Activated T-helper 9 cell treated with anti-CD3 and anti-CD28 coated beads, Interleukin-2, amount 50 U/mL, for 16 hours (primary cell): ENCODE measurements at places on chromosomes 3 and 15.

GRCh38 chr3:31704591-31705179 lies 172.0 kb downstream of the STT3B start:
- DNase-seq = no peak

DNA sequence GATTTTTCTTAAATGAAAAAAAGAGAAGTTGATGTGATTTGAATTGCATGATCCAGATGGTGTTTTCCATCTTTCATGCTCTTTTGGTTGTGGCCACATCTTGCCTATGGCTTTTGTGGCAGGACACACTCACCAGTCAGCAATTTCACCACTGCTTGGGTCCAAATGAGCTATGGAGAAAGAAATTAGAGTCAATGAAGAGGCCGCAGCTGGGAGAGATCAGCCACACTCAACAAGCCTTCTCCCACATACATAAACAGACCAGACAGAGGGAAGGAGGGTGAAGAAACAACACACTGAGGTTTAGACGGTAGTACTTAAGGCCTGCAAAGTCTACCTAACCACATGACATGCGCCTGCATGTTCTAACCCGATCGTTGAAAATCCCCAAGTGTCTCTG lies 110.7 kb upstream of the CDIN1 start:
- DNase-seq = no peak

DNA sequence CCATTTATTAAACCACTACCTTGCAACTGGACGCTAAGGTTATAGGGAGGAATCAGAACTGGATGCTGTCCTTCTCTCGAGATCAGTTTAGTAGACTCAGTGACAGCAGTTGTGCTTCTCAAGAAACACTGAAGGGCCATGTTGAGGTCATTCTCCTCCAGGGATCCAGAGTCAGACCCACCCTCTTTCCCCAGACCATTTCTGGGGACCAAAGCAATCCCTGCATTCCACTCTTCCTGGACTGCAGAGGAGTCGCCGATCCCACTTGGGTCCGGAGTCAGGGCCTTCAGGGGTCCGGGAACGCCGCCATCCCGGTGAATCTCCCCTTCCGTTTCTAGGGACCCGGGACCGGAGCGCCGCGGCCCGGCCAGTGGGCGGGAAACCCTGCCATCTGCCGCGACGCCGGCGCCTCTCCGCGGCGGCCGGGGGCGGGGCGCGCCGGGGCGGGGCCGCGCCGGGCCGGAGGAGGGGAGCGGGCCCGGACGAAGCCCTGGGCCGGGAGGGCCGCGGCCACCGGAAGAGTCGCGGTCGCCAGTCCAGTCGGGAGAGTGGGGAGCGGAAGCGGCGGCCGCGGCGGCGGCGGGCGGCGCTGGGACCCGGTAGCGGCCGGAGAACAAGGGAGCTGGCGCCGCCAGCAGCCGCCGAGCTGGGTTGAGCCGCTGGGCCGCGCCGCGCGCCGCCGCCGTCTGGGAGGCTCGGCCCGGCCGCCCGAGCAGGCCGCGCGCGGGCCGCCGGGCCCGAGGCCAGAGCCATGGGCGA lies at the start of gene DVL3:
Gene DVL3, plus strand, starts transcription at position 493 of the 759 bp plus-strand sequence. Its CDS starts 259 bp downstream, at position 752.
- DNase-seq = peak; percentile 30

- no peak for DNase-seq
These were observed 344.4 kb downstream of the CADM2 start for GRCh38 chr3:85303156-85303555.

GRCh38 chr15:69555080-69555479 lies 102.5 kb downstream of the RPLP1 start:
- no peak for DNase-seq

DNA sequence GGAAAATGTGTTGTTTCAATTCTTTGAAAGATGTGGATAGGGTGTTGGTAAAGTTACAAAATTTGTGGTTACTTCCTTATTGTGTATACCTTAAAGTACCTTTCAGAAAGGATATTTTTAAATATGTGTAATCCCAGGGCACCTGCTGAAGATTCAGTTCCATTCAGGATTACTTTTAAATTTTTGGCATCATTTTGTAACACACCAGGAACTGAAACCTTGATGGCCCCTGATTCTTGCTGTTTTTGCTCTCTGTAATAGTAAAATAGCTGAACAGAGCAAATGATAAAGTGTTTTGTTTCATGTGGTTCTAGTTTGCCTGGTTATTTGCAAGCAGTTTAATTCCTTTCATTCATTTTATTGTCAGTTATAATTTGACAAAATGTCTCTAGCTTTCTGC lies 160.9 kb downstream of the KLHL25 start:
- DNase-seq = no peak

DNA sequence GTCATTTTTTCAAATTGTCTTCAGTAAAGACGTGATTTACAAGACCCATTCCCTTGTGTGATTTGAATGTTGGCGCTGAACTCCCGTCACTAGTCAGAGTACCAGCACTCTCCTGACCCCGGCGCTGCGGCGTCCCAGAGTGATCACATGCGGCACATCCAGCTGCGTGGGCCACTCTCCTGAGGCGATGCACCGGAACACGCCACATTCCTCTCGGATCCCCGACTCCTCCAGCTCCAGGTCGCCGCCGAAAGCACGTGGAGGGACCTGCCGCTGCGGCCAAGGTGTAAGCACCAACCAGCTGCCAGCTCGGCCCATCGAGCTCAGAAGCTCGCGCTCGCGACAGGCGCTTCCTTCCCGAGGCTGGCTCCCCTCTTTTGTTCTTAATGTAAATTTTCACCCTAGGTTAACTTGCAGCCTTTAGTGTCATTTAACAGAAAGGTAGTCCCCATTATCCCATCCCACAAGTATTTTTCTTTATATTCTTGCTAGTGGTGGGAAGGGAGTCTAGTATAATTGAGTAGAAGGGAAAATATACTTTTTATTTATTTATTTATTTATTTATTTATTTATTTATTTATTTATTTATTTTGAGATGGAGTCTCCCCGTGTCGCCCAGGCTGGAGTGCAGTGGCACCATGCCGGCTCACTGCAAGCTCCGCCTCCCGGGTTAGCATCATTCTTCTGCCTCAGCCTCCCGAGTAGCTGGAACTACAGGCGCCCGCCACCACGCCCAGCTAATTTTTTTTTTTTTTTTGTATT lies 61.7 kb upstream of the VGLL3 start:
- DNase-seq = no peak

DNA sequence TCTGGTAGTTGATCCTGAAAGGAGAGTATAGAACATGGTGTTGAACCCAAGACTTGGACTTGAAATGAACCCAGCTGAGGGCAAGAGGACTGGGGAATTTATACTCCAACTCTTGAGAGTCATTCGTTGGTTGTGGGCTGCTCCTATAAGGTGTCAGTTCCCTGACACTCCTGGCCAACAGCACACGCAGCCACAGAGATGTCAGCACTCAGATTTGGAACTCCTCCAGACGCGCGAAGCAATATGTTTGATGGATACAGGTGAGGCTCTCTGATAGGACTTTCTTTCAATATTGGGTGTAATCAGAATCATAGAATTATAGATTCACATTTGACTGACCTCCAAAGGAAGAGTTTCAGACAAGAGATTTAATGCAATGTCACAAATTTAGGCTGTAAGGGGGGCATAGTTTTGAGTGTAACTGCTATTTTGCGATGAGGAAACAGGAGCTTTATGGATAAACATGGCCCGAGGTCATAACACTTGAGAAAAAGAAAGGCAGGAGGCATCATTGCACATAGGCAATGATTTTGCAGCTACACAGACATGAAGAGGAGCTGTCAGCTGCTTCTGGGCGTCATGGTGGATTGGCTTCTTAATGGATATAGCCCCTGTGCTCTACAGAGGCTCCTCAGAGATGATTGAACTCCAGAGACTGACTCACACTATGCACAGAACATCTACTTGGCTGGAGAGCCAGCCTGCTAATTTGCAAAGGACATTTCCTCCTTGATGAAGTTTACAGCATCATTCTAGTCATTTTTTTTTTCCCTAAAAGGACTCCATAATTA lies 569.2 kb upstream of the RGMA start:
- DNase-seq = no peak

- DNase-seq = no peak
These were observed 22.7 kb downstream of the EXD1 start for GRCh38 chr15:41207687-41208448.

GRCh38 chr3:33578325-33579177 lies 138.3 kb upstream of the UBP1 start:
- DNase-seq = no peak

DNA sequence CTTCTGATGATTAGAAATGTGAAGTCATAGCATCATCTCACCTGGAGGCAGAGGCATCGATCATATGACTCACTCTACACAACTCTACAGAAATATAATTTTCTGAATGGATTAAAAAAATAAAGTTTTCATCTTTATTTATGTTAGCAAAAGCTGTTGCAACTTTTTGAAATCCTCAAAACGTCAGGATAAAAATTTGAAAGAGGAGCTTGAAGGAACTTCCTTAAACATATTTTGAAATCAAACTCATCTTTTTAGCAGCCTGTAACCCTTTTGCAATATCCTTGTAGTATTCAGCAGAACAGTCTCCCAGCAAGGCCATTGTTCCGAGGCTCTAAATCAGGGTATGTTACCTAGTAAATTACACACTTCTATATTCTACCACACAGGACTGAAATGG lies 985.4 kb downstream of the PLOD2 start:
- DNase-seq = no peak

DNA sequence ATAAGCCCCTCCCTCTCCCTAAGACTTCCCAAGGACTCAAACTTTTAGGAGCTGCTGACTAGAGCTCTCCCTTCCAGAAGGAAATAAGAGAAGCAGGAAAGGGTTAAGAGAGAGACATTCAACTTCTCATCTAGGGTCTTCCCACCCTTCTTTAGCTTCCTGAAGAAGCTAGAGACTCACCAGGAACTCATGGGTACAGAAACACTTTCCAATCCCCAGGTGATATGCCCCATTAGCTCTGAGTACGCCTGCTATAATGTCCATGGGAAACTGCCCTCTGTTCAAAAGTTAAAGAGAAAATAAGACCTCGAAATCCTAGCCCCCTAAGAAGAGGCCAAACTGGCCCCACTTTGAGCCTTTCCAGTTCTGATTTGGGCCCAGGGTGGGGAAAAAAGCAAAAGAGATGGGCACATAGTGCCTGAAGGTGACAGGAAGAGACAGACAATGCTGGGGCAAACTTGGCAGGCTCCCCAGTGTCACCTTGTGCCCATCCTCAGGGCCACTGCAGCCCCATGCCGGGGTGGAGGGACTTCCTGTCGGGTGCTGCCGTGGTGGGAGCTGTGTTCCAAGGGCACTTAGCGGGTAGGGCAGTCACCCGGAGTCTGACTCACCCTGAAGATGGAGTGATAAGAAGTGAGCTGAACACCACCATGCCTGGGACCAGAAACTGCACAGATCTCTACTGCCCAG lies 29.5 kb downstream of the CCDC12 start:
- peak; percentile 55 for DNase-seq

DNA sequence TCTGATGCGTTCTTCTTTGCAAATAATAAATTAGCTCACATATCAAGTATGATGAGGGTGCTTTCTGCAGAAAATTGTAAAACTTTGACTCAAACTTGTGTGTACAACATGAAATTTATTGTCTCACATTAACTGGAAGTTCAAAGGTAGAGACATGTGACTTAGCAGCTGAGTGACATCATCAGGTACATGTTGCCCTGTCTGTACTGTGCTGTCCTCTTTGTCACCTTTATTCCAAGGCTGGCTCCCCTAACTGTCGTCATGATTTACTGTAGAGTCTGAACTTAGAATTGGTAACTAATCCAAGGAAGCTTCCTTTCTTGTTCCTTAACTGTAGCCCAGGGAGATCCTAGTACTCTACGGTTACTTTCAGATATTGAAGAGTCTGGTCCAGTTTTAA lies 12.3 kb upstream of the FSIP1 start:
- no peak for DNase-seq

GRCh38 chr15:91318516-91318915 lies 218.5 kb downstream of the SV2B start:
- no peak for DNase-seq

GRCh38 chr3:157872902-157873301 lies 233.3 kb downstream of the SHOX2 start:
- no peak for DNase-seq

DNA sequence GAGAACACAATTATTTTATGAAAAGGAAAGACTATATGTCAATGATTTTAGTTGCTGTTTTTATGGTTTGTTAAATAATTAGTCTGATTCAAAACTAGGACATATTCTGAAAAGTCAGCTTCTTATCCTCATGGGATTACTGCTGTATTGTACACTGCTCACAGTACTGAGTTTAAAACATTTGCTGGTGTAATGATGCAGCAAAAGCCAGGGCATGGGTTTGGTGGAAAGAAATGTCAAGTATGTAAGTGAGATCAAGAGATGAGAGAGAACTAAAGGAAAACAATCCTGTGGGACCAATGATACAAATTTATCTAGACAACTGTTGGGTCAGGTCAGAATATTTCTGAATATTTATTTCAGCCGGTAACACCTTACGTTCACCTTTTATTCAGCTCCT lies 210.1 kb upstream of the ARHGEF26 start:
- DNase-seq = no peak

DNA sequence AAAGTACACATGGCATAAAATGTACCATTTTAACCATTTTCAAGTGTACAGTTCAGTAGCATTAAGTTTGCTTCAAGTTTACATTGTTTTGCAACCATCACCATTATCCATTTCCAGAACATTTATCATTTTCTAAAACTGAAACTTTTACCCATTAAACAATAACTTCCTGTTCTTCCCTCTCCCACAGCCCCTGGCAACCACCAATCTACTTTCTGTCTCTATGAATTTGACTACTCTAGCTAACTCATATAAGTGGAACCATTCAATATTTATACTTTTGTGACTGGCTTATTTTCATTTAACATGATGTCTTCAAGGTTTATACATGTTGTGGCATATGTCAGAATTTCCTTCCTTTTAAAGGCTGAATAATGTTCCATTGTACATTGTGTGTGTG lies 19.9 kb downstream of the TMEM62 start:
- DNase-seq = no peak

DNA sequence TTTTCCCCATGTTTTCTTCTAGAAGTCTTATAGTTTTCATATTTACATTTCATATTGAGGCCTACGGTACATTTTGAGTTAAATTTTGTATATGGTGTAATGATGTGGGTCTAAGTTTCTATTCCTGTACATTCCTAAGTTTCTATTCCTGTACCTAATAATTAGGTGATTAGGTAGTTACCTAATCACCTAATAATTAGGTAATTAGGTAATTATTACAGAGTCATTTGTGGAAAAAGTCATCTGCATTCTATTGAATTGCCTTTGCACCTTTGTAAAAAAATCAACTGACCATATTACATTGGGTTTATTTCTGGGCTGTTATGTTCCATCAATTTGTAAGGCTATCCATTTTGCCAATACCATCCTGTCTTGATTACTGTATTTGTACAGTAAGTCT lies 37.1 kb downstream of the MAP4 start:
- no peak for DNase-seq

DNA sequence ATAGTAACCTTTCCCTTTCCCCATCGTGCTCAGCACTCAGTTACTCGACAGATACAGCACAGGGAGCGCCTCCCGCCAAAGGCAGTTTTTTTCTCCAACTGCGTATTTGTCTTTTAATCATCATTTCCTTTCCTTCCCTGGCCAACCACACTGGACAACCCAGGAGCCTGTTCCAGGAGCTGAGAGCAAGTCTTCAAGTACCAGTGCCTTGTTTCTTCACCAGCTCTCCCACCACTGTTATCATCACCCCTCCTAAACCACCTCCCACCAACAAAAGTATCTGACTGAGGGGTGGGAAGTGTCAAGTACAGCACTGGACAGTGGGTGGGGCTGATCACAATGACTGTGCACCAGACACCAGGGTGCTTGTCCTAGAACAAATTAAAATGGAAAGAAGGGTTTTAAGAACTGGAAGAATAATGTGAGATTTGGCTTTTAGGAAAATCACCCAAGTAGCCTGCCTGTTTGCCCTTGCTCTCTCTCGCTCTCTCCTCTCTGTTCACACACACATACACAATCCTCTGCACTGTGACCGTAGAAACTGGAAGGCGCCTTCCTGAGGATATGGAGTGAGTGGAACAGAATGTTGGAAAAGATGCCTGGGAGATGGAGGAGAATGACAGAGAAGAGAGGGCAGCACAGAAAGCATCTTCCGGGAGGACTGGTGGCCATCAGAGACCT lies 126.3 kb downstream of the TNIK start:
- DNase-seq = no peak
